T-helper 9 cell (primary cell): ENCODE measurements at places on chromosomes 4 and X.

DNA sequence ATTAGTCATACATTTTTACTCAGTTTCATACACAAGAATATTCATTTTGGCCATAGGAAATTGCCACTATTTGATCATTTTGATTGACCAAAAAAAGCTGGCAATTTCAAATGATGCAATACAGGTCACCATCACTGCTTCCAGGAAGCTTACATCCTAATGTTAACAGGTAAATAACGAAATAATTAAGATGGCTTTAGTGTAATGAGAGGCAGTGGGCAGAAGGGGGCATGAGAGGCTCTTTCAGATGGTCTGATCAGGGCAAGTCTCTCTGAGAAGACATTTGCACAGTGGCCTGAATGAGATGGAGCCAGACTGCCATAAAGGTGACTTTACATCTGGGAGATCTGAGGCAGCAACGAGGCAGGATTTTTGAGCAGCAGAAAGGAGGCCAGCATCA is 170.7 kb downstream of the SLIT2 start:
- peak; percentile 3 for DNase-seq

DNA sequence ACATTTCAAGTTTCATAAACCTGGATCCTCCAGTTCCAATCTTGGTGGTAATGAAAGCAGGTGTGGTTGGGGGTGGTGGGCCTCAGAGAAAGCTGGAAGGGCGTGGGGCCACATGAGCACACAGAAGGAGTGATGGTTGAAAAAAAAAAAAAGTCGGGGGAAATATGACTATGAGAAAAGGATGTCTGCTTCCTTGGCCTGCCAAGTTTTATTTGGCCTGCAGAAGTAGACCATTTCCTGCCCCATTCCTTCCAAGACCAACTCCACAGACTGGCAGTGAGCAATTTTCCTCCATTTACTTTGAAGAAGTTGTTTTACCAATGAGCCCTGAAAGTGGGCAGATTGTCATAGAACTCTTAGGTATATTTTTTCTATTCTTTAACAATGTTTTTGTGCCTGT is 43.3 kb downstream of the LNX1 start:
- no peak for DNase-seq

DNA sequence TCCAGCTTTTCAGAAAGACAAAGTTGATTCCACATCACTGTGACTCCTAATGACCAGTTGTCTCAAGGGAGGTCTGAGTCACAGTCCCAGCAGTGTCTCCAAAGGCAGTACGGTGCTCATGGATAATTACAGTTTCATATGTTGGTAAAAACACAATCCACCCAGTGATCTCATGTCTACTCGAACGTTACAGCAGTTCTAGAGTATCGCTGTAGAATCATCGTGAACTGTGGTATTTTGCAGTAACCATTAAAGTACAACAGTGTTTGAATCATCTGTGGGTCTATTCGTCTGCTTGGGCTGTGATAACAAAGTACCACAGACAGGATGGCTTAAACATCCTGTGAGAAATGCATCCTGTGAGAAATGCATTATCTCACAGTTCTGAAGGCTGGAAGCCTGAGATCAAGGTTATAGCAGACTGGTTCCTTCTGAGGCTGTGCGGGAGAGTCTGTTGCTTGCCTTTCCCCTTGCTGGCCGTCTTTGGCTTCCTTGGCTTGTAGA is 121.1 kb upstream of the SORBS2 start:
- DNase-seq, result no peak

GRCh38 chrX:10079231-10079630 is 77.5 kb upstream of the CLCN4 start:
- DNase-seq, result no peak

DNA sequence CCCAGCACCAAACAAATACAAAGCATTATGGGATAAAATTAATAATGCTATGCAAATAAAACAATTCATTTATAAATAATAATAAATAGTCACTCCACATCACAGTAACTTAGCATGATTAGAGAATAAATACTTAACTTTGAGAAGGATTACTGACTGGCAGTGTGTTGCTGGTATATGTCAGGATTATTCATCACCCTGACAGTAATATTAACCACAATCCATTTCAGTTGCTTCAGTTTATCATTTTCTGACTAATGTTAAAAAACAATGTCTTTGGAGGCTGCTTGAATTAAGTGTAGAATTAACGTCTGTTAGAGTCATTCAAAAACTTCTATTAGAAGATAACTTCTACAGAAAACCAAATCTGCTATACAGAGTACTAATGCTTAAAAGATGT is 124.1 kb upstream of the MAB21L2 start:
- DNase-seq, result no peak

DNA sequence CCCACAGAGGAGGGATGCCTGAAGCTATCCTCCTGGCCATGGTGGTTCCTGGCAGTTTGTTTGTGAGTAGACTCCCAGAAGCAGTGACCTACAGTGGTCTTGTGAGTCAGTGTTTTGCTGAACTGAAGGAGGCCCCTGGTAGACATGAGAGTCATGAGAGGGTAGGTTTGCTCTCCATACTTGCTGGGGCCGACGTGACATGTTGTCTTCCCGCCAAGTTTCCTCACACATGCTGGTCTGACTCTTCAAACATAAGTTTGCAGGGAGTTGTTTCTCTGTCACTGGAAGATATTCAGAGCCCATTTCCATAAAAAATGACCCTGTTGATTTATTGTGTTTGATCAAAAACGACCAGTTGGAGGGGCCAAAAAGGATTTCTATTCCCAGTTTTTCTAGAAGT is 131.1 kb upstream of the SCML1 start:
- no peak for DNase-seq
